ENCODE measurements at places on chromosomes 1 and 21. TPM values are rescaled to one million over a fixed set of nuclear protein-coding genes. Genes with fewer than 3 reads are reported as not detected.
A peak's percentile ranks its signal among the peaks of the same experiment; 100 is the strongest.

GRCh38 chr1:174724219-174724618, 275.5 kb upstream of the CACYBP start:
- no peaks in the 10 kb centered on the region for H3K36me3 ChIP-seq
- no peaks in the 10 kb centered on the region for H3K4me1 ChIP-seq
- no peak for DNase-seq
- no peak overlapping the region for H3K4me3 ChIP-seq

Gene DNMT3L
- not detected for total RNA-seq

DNA sequence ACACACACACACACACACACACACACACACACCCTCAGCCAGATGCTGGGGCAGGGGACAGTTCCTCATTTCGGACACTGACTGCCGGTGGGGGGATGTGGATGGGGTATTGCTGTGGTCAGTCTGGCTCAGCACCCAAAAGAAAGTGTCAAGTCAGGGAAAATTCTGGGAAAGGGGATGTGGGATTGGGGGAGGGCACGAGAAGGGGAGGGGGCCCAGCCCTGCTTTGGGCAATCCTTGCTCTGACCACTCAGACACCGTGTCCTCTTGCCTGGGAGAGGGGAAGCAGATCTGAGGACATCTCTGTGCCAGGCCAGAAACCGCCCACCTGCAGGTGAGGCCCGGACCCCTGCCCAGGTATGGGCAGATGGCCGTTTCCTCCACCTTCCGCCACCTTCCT, at the start of gene C1QC:
Gene C1QC (plus strand): TSS at position 253 of the 400 bp plus-strand sequence. CDS start 391 bp downstream, outside the sequence.
- H3K4me3 ChIP-seq: no peak within 1 kb of the TSS
- no peak within 1 kb of the TSS for H3K27ac ChIP-seq
- no peak for DNase-seq

Gene FGR
- 0.30 TPM for total RNA-seq

Gene CFAP107
- not detected for total RNA-seq

- no peak overlapping the region for H3K4me3 ChIP-seq
- H3K36me3 ChIP-seq: no peaks in the 10 kb centered on the region
- H3K27ac ChIP-seq: no peak overlapping the region
- no peaks in the 10 kb centered on the region for H3K4me1 ChIP-seq
- H3K27me3 ChIP-seq: no peaks in the 10 kb centered on the region
These were observed 120.6 kb downstream of the CACNA1E start for GRCh38 chr1:181603735-181604410.

DNA sequence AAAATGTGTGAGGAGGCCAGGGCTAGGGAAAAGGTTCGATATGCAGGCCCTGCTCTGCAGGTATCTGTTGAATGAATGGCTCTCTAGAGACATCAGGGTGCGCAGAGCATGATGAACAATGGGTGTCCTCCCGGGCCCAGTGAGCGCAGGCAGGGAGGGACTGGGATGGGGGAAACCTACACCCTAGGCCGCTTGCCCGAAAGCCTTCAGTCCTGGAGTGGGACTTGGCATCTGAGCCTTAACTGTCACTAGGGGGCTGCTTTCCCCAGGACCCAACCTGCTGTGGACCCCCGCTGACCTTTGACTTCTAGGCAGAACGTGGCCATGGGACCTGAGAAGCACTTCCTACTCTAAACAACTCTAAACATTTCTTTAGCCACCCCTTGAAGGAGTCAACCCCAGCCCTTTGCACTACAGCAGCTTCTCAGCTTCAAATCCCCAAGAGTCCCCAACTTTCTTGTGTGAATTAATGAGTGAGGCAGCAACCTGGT, 444 bp upstream of the MAP3K6 start:
- H3K36me3 ChIP-seq: no peaks in the 10 kb centered on the region
- peak overlapping the region; percentile 15 for H3K27ac ChIP-seq
- DNase-seq: no peak
- H3K4me3 ChIP-seq: peak overlapping the region; percentile 48
- peaks cover 26% of the 10 kb centered on the region for H3K4me1 ChIP-seq

- H3K36me3 ChIP-seq: peaks cover 3% of the 10 kb centered on the region
- no peak overlapping the region for H3K4me3 ChIP-seq
- DNase-seq: no peak
These were observed 21.9 kb upstream of the GPR157 start for GRCh38 chr1:9150582-9151327.

- H3K27ac ChIP-seq: no peak overlapping the region
- no peaks in the 10 kb centered on the region for H3K36me3 ChIP-seq
- H3K4me3 ChIP-seq: no peak overlapping the region
- DNase-seq: no peak
- H3K4me1 ChIP-seq: peaks cover 2% of the 10 kb centered on the region
- peaks cover 22% of the 10 kb centered on the region for H3K27me3 ChIP-seq
These were observed 55.6 kb upstream of the FBXO28 start for GRCh38 chr1:224058303-224058702.

Gene CCDC27
- not detected for total RNA-seq

DNA sequence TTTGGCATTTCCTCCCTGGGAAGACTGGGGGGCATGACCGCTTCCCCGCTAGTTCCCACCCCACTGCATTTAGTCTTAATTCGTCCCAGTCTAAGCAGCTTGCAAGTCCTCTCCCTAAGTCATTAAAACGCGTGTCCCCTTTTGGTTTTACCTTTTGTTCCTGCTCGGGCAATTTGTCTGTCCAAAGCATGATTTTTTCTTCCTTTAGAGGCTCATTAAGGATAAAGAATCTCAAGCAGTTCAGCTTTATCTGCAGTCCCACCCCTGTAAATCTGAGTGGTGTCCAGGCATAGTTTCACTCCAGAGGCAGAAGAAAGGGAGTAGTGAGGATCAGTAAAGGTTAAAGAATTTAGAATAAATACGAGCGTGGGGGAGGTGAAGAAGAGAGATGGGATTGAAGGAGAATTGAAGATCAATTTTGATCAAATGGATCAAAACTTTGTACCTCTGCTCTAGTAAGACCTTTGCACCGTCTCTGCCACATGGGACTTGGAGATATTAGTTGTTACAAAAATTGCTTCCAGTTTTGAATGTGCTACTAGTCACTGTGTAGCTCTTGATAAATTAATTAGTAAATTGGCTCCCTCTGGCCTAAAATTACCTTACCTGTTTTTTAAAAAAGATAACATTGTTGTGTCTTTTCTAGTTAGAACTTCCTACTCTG, 989 bp upstream of the ETV3 start:
- H3K4me1 ChIP-seq: peaks cover 57% of the 10 kb centered on the region
- DNase-seq: no peak
- H3K27ac ChIP-seq: peak overlapping the region; percentile 75
- H3K27me3 ChIP-seq: no peaks in the 10 kb centered on the region
- H3K36me3 ChIP-seq: peaks cover 27% of the 10 kb centered on the region

Gene FAM163A
- total RNA-seq: not detected

All from activated CD8-positive, alpha-beta memory T cell treated with anti-CD3 and anti-CD28 coated beads, Interleukin-2, amount 10 ng/mL, durations not matched to agents 7 days and 5 days (primary cell).